Activated naive CD4-positive, alpha-beta T cell (primary cell): ENCODE measurements at places on chromosomes 3 and 15.

DNA sequence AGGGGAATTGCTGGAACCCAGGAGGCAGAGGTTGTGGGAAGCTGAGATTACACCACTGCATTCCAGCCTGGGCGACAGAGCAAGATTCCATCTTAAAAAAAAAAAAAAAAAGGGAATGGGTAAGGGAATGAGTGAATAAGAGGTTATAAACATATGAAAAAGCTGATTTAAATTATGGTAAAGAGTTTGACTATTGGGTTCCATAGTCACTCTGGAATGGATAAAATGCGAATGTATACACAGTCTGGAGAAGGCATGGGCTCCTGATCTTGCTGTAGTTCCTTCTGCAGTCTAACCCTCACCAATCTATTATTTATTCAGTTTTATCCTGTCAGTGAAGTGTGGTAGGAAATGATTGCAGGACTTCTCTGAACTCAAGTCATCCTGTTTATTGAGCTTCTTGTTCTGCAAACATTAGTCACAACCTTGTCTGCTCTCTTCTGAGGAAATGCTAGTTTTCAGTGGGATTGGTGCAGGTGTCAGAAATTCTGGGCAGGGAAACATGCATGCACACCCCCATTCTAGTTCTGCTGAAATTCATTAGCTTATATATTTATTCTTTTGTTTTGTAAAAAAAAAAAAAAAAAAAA is 190.9 kb upstream of the CFAP20DC start:
- DNase-seq: no peak

DNA sequence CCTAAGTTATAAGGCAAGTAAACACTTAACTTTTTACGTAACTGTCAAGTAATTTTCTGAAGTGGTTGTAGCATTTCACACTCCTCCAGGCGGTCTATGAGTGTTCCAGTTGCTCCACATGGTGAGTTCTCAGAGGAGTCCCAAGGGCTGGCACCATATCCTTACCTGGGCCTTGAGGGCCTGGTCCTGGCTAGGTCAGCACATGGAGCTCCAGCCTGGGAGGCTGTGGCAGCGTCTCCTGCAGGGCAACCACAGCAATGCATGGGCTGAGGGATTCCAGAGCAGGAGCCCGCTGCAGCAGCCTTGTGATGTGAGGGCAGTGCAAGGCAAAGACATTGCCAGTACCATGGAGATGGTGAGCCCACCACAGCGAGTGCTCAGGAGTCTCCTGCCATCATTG is 32.2 kb upstream of the LYZL4 start:
- no peak for DNase-seq

DNA sequence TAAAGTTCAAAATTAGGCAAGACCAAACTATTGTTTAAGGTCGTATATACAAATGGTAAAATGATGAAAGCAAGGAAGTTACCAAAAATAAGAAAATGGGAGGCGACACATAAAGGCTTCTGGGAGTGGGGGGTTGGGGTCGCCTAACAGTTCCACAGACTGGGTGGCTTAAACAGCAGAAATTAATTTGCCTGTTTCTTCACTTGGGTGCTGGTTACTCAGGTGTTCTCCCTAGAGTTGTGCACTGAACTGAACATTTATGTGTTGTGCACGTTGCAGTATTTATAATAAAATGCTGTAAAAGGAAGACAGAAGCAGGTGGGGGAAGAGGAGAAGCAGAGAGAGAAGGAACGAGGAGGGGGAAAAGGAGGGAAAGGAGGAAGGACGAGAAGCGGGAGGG is 10.5 kb upstream of the RNU6-1 start:
- DNase-seq: no peak

- DNase-seq: no peak
Measured at GRCh38 chr15:49421991-49422390, 1.1 kb upstream of the FGF7 start.

DNA sequence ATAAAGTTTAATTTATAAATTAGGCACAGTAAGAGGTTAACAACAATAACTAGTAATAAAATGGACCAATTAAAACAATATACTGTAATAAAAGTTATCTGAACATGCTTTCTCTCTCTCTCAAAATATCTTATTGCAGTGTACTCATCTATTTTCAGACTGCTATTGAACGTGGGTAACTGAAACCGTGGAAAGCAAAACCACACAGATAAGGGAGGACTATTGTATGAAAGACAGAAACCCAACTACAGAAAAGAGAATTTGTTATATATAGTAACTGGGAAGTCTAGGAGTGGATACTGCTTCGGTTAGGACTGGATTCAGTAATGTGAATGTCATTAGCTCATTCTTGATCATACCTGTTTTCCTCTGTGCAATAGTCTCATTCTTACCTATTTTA is 119.3 kb upstream of the DAZL start:
- no peak for DNase-seq

DNA sequence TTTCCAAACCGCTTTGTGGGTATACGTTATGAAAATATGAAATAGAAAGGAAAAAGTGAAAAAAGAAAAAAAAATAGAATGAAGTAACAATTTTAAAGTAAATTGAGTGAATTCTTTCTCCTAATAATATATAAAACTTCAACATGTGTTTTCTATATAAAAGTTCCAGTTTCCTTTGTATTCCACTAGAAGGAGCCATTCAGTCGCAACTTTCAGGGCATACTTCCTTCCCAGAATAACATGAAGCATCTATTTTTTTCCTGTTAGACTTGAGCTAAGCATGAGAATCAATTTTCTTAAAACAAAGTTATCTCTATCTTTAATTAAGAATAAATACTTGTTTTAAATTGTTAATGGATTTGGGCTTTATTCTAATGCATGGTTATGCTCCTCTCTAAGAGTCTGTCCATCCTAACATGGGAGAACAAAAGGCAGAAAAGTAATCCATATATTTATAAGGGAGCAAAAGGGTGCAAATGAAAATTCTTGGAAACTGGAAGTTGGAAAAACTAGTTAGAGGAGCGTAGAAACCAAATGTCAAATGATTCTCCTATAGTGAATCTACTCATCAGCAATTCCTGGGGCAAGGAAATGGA is 16.0 kb upstream of the VGLL3 start:
- no peak for DNase-seq

- no peak for DNase-seq
Measured at GRCh38 chr15:85128621-85129020, 147.0 kb downstream of the PDE8A start.

DNA sequence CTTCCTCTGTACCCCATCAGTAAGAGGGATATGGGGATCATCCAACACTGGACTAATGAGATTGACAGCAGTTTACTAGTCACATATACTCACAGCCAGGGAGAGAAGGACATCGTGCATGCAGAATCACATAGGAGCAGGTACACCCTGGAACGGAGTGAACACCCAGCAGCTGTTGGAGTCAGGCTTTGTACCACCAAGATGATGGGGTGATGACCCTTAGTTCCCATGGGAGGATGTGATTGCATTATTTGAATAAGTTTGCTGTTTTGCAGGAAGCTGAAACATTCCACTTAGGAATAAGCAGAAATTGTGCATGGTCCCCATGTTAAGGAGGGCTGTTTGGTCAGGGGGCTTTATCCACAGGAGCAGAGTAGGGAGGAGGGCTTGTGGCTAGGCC is 482.7 kb upstream of the PDZRN3 start:
- DNase-seq: no peak

- peak; percentile 9 for DNase-seq
Measured at GRCh38 chr3:123066896-123067688, at the start of gene PDIA5. Gene PDIA5, plus strand, starts transcription at chr3:123067025. Its CDS starts 140 bp downstream, at chr3:123067165.

- DNase-seq: no peak
Measured at GRCh38 chr15:41832875-41833274, 5.0 kb downstream of the JMJD7 start.

DNA sequence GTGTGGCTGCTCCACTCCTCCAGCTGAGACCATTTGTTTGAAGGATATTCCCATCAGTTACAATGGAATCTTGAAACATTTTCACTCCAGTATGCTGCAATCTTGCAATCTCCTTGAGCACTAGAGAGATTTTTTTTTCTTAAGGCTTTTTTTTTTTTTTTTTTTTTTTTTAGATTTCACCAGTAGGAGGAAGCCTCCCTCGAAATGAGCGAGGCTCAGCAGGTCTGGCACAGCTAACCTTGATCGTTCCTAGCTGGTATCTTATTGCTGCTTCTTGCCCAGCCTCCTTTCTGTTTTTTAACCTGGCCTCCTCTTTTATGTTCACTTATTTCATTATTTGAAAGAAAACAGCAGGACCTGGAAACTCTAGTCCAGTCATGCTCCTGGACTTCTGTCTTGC is 48.1 kb downstream of the RAP2B start:
- DNase-seq: no peak

DNA sequence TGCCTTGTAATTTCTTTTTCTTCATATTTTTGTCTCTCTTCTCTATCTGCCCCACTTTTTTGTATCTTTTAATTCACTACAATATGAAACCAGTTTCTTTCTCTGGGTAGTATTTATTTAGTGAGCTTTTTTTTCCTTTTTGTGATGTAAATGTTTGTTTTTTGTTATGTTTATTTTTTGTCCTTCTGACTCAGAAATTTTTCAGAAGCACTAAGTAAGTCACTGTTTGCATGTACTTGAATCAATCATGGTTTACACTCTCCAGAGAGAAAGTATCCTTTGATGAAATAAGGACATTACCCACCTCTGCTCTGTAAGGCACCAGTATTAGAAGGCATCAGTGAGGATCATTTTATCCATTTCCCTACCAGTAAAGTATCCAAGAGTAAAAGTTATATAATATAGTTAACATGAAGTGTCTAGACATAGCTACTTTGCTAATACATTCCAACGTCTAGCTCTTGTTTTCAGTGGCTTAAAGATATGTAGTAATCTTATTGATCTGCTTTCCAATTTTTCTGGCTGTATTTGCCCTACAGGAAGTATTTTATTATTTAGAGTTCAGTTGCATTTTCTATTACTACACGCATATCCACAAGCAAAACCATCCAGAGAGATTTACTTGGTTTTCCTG is 25.4 kb downstream of the FILIP1L start:
- DNase-seq: no peak

- no peak for DNase-seq
Measured at GRCh38 chr15:99578809-99579208, 13.0 kb downstream of the MEF2A start.

DNA sequence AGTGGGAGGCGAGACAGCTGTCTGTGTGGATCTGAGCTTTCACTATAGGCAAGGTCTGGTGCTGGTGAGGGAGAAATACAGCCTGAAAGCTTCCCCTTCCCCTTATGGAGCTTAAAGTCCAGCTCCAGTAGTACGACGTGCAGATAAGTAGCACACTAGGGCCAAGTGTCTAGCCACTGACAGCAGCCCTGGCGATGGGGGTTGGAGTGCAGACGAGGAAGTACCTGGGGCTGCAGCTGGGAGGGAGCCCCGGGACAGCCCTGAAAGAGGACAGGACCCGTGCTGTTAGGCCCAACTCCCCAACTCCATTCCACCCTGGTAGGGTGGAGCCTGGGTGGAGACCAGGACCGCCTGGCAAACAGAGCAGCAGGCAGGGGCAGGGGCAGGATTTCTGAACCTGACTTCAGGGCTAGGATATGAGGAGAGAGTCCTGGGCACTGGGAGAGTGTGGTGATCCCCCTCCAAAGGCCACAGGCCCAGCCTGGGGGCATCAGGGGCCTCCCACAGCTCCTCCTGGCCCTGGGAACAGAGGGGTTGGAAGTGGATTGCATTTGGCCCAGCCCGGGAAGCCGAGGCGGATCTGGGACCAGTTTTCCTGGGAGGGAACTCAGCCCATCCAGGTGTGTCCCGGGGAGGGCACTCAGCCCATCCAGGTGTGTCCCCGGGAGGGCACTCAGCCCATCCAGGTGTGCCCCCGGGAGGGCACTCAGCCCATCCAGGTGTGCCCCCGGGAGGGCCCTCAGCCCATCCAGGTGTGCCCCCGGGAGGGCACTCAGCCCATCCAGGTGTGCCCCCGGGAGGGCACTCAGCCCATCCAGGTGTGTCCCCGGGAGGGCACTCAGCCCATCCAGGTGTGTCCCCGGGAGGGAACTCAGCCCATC is 42.8 kb downstream of the BDH1 start:
- no peak for DNase-seq

GRCh38 chr15:69060744-69061143 is 46.2 kb downstream of the NOX5 start:
- DNase-seq: no peak

DNA sequence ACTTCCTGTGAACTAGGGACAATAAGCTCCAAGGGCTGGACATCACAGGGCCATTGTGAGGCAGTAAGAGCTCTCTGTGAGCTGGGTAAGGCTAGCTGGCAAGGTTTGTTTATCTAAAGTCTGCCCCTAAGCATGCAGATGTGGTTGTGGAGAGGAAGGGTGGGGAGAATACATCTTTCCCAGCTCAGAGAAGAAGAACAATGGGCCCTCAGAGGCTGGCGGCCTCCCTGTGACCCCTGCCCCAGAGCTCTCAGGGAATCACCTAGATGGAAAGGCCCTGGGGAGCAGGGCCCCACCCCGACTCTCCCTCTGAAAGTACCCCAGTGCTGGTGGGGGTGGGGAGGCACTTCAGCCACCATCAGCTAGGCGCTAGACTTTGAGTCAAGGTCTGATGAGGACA is 4.3 kb upstream of the AP3B2 start:
- DNase-seq: no peak

DNA sequence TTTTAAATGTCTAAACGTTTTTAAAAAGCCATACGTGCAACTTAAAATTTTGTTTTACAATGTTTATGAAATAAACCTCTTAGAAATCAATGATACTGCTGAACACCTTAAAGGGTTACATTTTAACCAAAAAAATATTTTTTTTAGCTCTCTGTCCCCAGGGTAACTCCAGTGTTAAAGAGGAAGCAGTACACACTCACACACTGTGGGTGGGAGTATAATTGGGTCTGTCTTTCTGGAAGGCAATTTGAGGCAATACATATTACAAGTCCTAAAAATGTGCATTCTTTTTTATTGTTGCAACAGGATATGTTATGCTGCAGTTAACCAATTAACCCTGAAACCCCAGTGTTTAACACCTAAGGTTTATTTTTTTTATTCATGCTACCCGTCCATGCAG is 34.1 kb downstream of the WHAMM start:
- no peak for DNase-seq

DNA sequence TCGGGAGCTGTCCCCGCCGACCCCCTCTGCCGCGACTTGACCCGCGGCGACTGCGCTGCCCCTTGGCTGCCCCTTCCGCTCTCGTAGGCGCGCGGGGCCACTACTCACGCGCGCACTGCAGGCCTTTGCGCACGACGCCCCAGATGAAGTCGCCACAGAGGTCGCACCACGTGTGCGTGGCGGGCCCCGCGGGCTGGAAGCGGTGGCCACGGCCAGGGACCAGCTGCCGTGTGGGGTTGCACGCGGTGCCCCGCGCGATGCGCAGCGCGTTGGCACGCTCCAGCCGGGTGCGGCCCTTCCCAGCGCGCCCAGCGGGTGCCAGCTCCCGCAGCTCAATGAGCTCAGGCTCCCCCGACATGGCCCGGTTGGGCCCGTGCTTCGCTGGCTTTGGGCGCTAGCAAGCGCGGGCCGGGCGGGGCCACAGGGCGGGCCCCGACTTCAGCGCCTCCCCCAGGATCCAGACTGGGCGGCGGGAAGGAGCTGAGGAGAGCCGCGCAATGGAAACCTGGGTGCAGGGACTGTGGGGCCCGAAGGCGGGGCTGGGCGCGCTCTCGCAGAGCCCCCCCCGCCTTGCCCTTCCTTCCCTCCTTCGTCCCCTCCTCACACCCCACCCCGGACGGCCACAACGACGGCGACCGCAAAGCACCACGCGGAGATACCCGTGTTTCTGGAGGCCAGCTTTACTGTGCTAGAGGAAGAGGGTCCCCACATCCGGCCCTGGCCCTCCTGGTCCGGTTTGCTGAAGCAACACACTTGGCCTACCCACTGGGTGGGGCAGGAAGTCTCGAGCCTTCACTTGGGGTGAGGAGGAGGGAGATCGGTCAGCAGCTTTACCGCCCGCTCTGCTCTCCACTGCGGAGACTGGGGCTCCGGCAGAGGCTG is at the start of gene RASSF1:
Gene RASSF1, minus strand, starts transcription at position 389 of the 882 bp plus-strand sequence. Its CDS starts 31 bp downstream, at position 358.
- DNase-seq: no peak

GRCh38 chr15:77420610-77421369 is at the start of gene HMG20A:
Gene HMG20A, plus strand, starts transcription at chr15:77420888. Its CDS starts 37,520 bp downstream, at chr15:77458408.
- DNase-seq: no peak
